Caki2 (cell line): ENCODE measurements at places on chromosomes 11 and 22. TPM values are rescaled to one million over a fixed set of nuclear protein-coding genes. Genes with fewer than 3 reads are reported as not detected.

The BRSK2 gene
- total RNA-seq, result 2.4 and 4.8 TPM in 2 replicates

The MMP3 gene
- total RNA-seq, result not detected in 2 replicates

The SYCE3 gene
- total RNA-seq, result not detected in 2 replicates

The LRRC10B gene
- total RNA-seq, result not detected in 2 replicates

The SCUBE2 gene
- total RNA-seq, result 4.3 TPM in 1 of 2 replicates, not detected in the other

The DNHD1 gene
- total RNA-seq, result 3.1 and 6.7 TPM in 2 replicates

The PTPN5 gene
- total RNA-seq, result 0.10 TPM in 1 of 2 replicates, not detected in the other

The MADD gene
- total RNA-seq, result 3.1 and 9.7 TPM in 2 replicates

The CD248 gene
- total RNA-seq, result not detected in 2 replicates

The DBX1 gene
- not detected in 2 replicates for total RNA-seq

The RTN3 gene
- 98.2 and 107 TPM in 2 replicates for total RNA-seq

The MLC1 gene
- not detected in 2 replicates for total RNA-seq

The DMC1 gene
- 2.5 and 19.8 TPM in 2 replicates for total RNA-seq

The OVOL1 gene
- not detected in 2 replicates for total RNA-seq

The IFT27 gene
- total RNA-seq, result 83.8 and 101 TPM in 2 replicates

The ZNF70 gene
- total RNA-seq, result 7.7 and 9.0 TPM in 2 replicates

GRCh38 chr22:48979482-48979881 lies 848.2 kb downstream of the BRD1 start:
- no peak for DNase-seq

GRCh38 chr11:44621140-44621681 lies 55.7 kb downstream of the CD82 start:
- DNase-seq, result peak; percentile 57

- DNase-seq, result peak; percentile 69
Observed at GRCh38 chr22:46075764-46076531, 74.4 kb upstream of the PPARA start.

DNA sequence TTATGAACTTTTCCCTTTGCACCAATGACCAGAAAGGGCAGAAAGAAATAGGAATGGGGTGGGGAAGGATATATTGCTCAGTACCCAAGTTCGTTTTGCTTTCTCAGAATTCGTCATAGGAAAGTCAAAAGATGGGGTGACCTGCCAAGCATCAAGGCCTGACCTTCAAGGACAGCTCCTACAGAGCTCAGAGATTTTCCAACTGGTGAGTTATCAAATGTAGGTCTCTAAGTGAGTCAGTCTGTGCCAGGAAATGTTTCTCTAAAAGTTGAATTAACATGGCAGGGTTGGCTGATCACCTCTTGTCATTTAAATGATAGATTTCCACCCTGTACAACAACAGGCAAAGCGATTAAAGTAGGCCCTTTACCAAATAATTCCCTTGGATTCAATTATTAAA lies 307.2 kb downstream of the CADM1 start:
- no peak for DNase-seq

GRCh38 chr22:49340406-49340805 lies 487.3 kb downstream of the BRD1 start:
- no peak for DNase-seq

DNA sequence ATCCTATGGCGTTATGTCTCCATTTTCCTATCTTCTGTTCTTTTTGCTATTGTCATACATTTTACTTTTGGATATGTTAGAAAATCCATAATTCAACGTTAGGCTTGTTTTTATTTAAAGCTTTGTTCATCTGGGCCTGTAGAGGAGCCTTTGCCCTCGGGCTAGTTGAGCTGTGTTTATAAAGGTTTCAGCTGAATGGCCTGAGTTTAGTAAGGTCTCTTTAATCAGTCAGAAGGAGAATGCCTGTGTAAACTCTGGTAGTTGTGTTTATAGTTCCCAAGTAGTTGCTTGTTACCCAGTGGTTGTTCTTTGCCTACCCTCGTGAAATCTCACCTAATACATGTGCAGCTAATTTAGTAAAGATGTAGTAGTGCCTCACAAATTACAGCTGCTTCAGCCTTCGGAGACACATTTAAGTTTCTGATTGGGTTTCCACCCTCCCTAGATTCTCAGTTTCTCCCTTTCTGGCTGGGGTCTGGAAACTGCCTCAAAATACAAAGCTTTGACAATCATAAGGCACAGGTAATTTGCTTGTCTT lies 33.1 kb downstream of the MTMR3 start:
- DNase-seq, result peak; percentile 32

DNA sequence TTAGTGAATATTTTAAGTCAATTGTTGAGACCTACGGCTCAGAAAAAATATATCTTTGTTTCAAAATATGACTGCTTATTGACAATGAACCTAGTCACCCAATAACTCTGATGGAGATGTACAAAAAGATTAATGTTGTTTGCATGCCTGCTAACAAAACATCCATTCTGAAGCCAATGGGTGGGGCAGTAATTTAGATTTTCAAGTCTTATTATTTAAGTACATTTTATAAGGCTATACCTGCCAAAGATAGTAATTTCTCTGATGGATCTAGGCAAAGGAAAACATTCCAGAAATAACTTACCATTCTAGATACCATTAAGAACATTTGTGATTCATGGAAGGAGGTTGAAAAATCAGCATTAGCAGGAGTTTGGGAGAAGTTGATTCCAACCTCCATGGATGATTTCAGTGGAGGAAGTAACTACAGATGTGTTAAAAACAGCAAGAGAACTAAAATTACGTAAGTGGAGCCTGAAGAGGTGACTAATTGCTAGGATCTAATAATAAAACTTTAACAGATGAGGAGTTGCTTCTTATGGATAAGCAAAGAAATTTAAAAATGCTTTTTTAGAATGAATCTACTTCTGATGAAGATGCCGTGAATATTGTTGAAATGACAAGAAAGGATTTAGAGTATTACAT lies 26.4 kb upstream of the OR8D2 start:
- DNase-seq, result no peak

DNA sequence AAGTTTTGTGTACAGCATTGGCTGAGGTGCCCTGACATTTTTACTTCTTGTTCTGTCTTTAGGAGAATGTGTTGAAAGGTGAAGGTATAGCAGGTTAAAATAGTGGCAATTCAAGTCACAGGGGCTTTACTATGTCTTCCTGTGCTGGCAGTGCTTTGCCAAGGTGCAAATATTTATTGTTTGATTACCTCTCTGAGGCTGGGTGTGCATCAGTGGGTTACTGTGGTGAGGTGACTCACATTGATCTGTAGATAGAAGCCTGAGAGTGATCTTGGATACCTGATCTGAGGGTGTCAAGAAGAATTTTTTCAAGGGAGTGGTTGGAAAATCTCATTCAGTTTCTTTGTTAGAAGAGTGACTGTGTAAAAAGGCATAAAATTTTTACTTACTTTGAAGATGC lies 90.0 kb downstream of the ARHGAP42 start:
- DNase-seq, result peak; percentile 82

DNA sequence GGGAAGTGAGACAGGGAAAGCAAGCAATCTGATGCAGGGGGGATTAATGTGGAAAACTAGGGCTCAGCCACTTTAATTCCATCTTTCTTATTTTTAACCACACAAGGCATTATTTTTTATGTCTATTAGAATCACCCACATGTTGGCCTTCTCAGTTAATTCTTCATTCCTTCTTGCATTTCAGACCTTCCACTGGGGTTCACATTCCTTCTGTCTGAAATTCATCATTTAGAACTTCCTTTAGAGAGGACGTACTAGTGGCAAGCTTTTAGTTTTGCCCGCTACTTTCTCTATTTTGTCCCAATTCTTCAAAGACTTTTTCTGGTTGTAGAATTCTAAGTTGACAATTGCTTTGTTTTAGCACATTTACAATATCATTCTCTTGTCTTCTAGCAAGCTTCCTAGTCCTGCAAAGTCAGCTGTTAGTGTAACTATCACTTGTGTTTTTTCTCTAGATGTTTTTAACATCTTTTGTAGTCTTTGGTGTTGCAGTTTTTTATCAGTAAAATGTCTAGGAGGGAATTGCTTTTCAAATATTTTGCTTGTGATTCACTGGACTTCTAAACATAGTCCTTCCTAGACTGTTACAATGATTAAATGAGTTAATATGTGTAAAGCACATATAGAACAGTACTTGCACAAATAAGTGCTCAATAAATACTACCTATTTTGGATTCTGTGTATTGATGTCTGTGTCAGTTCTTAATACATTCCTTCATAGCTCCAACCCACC lies 5.5 kb upstream of the NNMT start:
- no peak for DNase-seq

DNA sequence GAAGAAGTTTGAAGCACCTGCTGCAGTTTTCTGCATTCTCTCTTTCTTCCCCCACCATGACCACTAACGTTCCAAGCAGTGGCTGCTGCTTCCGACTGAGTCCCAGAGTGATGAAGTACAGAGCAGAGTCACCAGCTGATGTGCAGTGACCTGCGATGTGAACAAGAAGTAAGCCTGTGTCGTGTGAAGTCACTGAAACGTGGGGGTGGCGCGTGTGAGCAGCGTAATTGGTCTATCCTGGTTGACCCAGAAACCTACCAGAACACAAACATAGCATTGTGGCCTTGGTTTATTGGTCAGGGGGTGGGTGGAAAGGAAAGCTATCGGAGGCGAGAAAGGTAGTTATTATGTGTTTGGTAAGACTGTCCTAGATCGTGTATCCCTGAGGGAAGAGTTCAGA lies 3.5 kb downstream of the KRTAP5-7 start:
- no peak for DNase-seq

GRCh38 chr11:70040452-70040851 lies 37.7 kb upstream of the ANO1 start:
- DNase-seq, result no peak

DNA sequence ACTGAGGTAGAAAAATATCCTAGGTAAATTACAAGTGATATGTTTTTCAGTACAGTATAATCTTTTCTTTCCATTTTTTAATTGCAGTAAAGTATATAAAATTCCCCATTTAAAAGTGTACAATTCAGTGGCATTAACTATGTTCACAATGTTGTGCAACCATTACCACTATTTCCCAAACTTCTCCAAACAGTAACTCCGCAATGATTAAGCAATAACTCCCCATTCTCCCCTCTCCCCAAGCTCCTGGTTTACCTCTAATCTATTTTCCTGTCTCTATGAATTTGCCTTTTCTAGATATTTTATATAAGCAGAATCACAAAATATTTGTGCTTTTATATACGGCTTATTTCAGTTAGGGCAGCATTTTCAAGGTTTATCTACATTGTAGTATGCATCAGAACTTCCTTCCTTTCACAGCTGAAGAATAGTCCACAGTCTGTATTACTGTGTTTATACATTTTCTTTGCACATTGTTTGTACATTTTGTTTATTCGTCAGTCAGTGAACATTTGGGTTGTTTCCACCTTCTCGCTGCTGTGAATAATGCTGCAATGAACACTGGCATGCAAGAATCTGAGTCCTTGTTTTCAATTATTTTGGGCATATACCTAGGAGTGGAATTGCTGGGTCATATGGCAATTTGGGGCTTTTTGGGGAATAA lies 110.7 kb downstream of the RPL27A start:
- no peak for DNase-seq

GRCh38 chr11:44367452-44367851 lies 57.5 kb upstream of the ALX4 start:
- DNase-seq, result no peak

GRCh38 chr11:59765068-59765735 lies 10.0 kb downstream of the STX3 start:
- no peak for DNase-seq
